Vagina (tissue), 2 donors: ENCODE measurements at places on chromosomes 11 and 22. TPM values are rescaled to one million over a fixed set of nuclear protein-coding genes. Genes with fewer than 3 reads are reported as not detected.

EHF gene
- total RNA-seq, result 121 TPM

GP1BB gene
- 14.5 TPM for total RNA-seq

CD3E gene
- 6.9 TPM for total RNA-seq

OR2AT4 gene
- total RNA-seq, result not detected

CARNS1 gene
- 1.7 TPM for total RNA-seq

DNA sequence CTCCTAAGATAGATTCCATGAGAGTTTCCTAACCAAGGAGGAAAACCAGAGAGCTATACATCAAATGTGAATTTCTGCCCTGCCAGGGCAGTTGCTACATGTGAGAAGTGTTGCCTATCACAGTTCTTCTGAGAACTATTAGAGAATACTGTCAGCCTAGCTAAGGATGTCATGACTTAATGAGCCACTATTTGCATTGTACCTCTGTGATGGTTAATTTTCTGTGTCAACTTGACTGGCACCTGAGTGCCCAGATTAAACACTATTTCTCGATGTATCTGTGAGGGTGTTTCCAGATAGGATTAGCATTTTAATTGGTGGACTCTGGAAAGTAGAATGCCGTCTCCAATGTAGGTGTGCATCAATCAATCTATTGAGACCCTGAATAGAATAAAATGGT is 1.7 kb upstream of the TCN1 start:
- H3K4me1 ChIP-seq, result no peaks in the 10 kb centered on the region
- DNase-seq, result no peak
- H3K27ac ChIP-seq, result no peak overlapping the region
- no peaks in the 10 kb centered on the region for H3K36me3 ChIP-seq

- no peak for DNase-seq
- peaks cover 21% of the 10 kb centered on the region for H3K4me1 ChIP-seq
These were observed 20.3 kb downstream of the BBOX1 start for GRCh38 chr11:27060816-27061460.

DNA sequence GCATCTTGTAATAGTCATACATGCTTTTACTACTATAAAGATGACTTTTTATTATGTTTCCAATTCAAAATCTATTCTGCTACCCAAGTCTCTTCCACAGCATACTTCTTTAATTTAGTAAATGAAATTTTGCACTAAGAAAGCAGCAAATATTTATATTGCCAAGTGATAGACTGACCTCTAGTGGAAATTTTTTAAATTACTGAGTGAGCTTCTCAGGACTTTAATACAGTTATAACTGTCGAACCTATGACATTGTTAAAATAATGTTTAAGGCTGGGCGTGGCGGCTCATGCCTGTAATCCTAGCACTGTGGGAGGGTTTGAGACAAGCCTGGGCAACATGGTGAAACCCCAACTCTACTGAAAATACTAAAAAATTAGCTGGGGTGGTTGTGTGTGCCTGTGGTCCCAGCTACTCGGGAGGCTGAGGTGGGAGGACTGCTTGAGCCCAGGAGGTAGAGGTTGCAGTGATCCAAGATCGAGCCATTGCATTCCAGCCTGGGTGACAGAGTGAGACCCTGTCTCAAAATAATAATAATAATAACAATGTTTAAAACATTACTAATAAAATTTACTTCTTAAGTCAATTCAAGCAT is 27.3 kb downstream of the STK33 start:
- H3K27me3 ChIP-seq, result no peaks in the 10 kb centered on the region
- no peak overlapping the region for H3K4me3 ChIP-seq
- H3K4me1 ChIP-seq, result no peaks in the 10 kb centered on the region

DNA sequence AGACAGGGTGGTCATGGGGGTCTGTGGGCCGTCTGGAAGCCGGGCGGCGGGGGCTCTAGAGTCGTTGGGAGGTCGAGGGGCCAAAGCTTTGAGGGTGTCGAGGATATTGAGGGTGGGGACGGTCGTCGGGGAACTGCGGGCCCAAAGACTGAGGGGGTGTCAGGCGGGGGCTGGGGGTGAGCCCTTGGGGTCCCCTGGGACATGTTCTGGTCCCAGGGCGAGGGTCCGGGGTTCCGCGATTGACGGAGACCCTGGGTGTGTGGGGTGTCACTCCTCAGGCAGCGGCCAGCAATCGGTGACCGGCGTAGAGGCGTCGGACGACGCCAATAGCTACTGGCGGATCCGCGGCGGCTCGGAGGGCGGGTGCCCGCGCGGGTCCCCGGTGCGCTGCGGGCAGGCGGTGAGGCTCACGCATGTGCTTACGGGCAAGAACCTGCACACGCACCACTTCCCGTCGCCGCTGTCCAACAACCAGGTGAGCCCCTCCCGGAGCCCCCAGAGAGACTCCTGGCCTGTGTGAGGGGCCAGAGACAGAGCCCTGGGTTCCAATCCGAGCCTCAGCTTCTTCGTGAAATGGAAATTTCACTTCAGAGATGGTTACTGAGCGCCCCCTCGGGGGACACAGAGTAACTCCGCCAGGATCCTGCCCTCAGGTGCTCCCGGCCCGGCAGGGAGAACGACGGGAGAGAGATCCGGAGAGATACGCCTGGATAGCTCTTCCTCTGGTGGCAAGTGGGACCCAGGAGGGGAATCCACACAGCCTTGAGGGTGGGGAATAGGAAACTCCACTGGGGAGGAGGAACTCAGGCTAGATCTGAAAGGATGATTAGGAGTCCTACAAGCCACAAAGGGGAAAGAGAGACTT is 714 bp downstream of the SDF2L1 start:
- H3K4me3 ChIP-seq, result peak overlapping the region; percentile 85
- H3K36me3 ChIP-seq, result no peaks in the 10 kb centered on the region
- peaks cover 29% of the 10 kb centered on the region for H3K4me1 ChIP-seq
- H3K27ac ChIP-seq, result peak overlapping the region; percentile 15

DNA sequence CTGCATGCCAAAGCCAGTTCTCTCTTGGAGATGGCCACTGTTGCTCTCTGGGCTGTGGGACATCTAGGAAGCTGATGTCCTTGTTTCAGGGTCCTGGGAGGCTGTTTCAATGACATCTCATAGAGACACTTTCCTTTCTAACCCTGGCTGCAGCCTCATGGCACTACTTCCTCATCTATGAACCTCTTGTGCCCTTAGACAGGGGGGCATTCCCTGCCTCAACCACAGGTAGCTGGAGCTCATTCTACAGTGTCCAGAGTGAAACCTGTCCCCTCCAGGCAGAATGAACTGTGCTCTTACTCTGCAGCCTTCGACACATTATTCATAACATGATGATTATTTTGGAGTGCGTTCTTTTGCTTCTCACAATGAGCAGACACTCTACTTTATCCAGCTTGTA is 309.2 kb downstream of the ST3GAL4 start:
- no peak overlapping the region for H3K4me3 ChIP-seq
- no peaks in the 10 kb centered on the region for H3K36me3 ChIP-seq
- H3K27me3 ChIP-seq, result no peaks in the 10 kb centered on the region
- H3K4me1 ChIP-seq, result peaks cover 5% of the 10 kb centered on the region
- H3K27ac ChIP-seq, result no peak overlapping the region
- no peak for DNase-seq

DNA sequence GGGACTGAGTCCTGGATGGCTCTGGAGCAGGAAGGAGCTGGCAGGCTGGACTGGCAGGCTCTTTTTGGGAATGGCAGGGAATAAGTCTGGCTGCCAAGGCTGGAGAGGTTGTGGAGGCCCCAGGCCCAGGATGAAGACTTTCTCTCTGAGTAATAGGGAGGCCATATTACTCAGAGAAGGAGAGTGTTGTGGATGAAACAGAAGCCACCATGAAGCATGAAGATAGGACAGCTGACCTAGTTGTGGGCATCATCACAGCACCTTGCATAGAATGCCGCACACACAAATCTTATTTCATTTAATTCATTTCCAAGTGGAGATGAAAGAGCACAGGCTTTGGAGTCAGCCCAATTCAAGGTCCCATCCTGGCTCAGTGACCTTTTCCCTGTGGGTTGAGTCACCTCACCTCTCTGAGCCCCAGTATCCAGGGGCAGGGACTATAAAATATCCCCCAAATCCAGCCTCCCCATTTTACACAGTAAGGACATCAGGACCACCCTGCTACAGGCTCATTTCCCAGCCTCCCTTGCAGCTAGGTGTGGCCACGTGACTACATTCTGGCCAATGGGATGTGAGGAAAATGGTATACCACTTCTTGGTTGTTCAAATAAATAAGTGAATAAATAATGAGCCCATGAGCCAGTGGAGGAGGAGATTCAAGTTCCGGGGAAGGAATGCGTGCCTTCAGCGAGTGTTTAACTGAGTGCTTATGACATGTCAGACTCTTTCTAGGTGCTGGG is 9.4 kb downstream of the CYTH4 start:
- no peak overlapping the region for H3K4me3 ChIP-seq
- no peak for DNase-seq
- no peaks in the 10 kb centered on the region for H3K27me3 ChIP-seq
- no peak overlapping the region for H3K27ac ChIP-seq

DNA sequence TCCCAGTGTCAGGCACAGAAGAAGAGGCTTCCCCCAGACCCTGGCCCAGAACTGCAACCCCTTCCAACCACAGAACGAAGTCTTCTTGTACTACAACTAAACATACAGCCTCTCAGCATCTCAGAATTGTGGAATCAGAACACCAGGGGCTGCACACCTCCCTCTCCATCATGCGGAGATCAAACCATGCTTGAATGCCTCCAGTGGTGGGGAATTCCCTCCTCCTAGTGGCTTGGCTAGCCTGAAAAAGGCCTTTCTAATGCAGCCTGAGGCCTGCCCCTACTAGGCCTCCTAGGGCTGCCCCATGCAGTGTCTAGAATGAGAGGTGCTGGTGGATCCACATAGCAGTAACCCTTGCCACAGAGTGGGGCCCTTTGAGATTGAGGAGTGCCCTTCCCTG is 62.7 kb downstream of the WNT7B start:
- no peaks in the 10 kb centered on the region for H3K27me3 ChIP-seq
- H3K4me1 ChIP-seq, result peaks cover 29% of the 10 kb centered on the region
- H3K36me3 ChIP-seq, result no peaks in the 10 kb centered on the region
- no peak overlapping the region for H3K27ac ChIP-seq
- no peak overlapping the region for H3K4me3 ChIP-seq
- DNase-seq, result no peak

DNA sequence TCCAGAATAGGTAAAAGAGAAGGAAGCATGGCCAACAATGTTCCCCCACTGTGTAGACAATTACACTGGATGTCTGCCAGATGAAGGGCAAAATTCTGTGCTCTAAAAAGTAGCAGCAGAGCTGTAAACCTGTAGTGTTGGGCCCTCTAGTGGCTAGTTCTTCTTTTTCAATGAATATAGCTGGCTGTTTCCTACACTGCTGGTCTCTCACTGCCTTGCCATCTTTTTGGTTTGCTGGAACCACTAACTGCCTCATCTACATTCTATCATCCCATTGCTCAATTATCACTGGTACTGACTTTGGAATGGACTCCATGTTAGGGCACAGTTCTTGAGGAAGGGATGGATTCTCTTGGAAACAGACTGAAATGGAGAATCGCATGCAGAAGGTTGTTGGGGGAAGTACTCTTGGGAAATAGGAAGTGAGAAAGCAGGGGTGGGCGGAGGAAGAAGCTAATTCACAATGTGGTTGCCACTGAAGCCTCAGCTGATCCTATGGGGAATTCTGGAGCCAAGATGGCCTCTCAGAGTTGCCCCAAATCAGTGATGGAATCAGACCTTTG is 17.9 kb downstream of the KCNE3 start:
- no peaks in the 10 kb centered on the region for H3K36me3 ChIP-seq
- DNase-seq, result no peak
- peaks cover 4% of the 10 kb centered on the region for H3K4me1 ChIP-seq
- H3K4me3 ChIP-seq, result no peak overlapping the region
- H3K27ac ChIP-seq, result no peak overlapping the region

GRCh38 chr11:11359611-11360010 is 6.6 kb upstream of the CSNK2A3 start:
- no peak for DNase-seq
- no peak overlapping the region for H3K27ac ChIP-seq
- no peak overlapping the region for H3K4me3 ChIP-seq
- no peaks in the 10 kb centered on the region for H3K36me3 ChIP-seq
